CD4-positive, alpha-beta T cell treated with Interleukin-1 beta for 1 hour (primary cell): ENCODE measurements at places on chromosomes 1 and 21.
A peak's percentile ranks its signal among the peaks of the same experiment; 100 is the strongest.

DNA sequence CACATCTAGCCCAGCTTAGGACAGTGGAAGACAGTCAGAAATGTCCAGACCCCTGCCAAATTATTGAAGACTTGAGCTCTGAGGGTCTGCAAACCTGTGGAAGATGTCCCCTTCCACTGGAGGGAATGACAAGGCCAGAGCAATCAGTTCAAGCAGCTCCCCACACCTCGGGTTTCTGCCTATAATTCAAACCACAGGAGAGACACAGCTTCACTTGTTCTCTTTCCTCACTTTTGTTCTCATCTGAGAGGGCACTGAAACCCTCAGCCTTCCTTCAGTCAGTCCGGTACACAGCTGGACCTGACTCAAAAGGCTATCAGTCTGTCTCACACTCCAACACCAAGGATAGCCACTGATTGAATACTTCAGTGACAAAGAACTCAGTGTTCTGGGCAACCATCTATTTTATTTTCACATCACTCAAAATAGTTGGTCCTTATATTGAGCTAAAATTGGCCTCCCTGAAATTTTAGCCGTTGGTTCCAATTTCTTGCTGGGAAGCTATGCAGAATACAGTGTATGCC lies 70.1 kb downstream of the TENT5C start:
- no peak for DNase-seq

DNA sequence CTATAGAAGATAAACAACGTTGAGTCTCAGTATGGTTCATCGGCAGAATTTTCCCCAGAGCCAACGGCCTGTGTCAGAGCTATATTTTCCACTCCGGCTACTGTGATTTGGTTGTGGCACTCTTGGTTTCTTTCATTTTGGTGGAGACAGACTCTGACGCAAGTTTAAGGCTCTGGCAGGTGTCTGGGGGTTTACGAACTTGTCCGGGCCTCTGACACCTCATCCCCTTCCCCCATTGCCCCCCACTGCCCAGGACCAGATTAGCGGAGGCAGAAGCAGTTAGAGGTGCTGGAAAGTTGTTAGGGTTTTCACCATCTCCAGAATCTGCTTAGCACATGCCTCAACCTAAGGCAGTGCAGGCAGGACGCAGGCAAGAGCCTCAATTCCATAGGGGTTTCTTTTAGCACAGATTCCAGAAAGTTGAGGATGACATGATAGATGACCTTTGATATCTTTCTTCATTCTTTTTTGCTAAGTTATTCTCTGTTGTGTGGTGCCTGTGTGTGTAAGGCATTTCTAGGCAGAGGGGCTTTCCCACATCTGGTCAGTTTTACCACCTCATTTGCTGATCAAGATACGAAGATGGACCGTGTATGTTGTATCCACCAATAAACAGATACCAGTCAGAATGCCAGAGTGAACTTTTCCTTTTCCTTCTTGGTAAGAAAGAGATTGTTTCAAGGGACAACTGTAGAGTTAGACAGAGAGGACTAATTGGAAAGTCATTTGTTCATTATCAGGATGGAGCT lies 18.4 kb upstream of the IL10 start:
- no peak for DNase-seq

DNA sequence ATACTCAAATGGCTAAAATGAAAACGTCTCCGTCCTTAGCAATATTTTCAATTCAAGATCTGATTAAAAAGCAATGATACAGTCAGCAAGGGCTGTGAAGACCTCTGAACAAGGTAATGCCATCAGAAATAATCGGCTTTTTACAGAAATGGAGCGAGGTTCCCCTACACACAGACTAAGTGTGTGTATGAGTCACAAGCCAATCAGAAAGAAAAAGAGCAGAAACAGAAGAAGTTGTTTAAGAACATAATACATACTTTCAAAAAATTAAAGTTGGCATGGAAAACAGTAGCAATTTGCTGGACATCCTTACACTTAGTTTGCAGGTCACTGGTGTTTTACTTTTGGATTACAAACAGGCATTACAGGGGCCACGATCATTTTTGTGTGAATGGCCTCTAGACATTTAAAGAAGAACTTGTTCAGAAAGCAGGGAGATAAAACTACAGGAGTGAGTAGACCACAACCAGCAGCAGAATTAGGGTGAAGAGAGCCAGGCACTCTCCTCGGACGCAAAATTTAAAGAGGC lies 350.0 kb upstream of the RUNX1 start:
- no peak for DNase-seq

- peak; percentile 8 for DNase-seq
Observed at GRCh38 chr1:110605901-110606656, at the start of gene KCNA2. Gene KCNA2, minus strand, starts transcription at chr1:110606358. Its CDS starts 1,576 bp downstream, at chr1:110604782.

GRCh38 chr1:185488808-185489207 lies 171.8 kb upstream of the IVNS1ABP start:
- DNase-seq: no peak

GRCh38 chr1:64546013-64546412 lies 76.1 kb downstream of the CACHD1 start:
- DNase-seq: no peak

GRCh38 chr1:37448185-37448584 lies 26.2 kb upstream of the ZC3H12A start:
- DNase-seq: no peak

GRCh38 chr21:37626320-37626719 lies 259.7 kb downstream of the DYRK1A start:
- DNase-seq: no peak

DNA sequence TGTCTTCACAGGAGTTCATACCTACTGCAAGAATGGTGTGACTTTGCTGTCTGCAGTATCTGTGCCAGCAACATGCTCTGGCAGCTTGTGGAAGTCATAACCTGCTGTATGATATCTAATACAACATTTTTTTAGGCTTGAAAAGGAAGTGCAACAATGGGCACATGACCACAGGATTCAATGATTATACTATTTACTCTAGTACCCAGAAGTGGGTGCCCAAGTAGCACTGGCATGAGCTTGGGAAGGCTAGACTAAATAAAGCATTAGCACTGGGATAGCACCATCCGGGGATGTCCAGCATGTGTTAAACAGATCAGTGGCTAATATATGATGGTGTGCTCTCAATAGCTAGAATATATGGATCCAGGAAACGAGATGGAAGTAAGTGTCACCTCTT lies 98.6 kb upstream of the PDE4B start:
- no peak for DNase-seq

GRCh38 chr1:93672069-93672468 lies 9.6 kb downstream of the BCAR3 start:
- peak; percentile 31 for DNase-seq

DNA sequence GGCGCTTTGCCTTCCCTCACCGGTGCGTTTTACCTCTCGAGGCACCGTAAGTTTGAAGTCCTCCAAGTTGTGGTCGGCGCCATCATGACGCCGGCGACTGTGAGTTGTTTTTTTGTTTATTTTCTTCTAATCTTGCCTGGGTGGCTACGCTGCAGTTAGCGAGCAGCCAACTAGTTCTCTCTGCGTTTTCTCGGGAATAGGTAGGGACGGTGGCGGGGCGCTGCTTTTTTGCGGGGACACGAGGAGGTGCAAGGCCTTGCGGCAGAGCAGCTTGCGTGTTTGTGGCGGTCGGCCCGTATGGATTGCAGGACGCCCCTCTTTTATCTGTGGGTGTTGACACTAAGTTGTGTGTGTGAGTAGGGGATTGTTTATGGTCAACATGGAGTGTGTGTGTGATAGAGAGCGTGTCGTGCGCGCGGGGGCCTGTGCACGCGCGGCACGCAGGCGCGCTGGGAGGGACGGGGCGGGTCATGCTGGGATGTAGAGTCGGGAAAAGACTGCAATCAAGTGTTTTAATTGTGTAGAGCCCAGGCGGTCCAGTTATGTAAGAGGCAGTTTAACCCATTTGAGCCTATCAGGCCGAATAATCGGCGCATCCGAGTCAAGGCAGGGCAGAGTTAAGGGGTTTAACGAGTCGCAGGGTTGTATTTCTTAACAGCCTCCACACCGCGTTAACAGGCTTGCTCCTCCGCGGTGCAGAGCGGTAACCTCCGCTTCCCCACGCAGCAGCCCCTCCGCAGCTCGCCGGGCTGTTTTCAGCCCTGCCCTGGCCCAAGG lies 1.2 kb upstream of the NEGR1 start:
- DNase-seq: peak; percentile 40

DNA sequence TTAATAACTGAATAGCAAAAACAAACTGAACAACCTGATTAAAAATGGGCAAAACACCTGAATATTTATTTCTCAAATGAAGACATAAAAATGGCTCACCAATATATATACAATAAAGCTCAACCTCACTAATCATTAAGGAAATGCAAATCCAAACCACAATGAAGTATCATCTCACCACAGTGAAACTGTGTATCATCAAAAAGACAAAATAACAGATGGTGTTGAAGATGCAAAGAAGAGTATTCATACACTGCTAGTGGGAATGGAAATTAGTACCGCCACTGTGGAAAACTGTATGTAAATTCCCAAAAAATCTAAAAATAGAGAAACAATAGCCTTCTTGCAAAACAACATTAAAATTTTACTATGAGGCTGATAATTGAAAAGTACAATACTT lies 1660.1 kb upstream of the B3GALT2 start:
- DNase-seq: no peak

DNA sequence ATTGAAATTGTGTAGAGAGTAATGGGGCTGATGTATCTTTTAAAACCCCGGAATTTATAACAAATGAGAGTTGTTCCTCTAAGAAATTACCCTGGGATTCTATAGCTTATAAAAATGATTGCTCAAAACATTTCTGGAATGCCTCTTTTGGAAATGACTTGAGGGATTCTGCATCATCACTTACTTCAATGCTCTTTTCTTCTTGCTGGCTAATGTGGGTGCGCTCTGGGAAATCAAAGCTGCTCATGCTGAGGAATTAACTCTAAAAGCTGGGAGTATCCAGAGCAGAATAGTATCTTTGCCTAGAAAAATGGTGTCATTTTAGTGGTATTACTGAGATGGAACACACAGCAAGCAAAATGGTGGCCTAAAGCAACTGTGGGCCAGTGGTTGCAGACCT lies 23.0 kb upstream of the TBX15 start:
- no peak for DNase-seq

DNA sequence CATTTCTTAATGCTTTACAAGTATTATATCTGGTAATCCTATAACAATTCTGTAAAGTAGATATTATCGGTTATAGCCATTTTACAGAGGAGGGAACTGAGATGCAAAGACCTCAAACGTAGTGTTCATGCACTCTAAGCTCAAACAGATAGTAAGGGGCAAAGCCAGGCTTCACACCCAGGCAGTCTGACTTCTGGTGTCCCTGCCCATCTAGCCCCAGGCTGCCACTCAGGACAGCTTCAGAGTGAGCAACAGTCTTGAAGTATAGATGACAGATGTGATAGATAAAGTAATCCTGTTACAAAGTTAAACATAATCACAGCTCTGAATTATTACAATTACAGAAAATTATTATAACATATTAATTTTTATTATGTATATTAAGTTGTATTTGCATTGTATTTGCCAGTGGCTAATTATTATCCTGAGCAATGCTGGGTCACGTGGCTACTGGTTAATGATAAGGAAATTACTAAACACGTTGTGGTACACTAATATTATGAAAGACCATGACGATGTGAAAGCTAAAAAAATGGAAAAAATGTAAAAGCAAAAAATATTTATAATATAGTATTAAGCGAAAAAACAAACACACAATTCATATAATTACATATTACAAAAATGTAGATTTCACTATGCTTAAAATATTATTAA lies 6.1 kb upstream of the TRAF3IP3 start:
- no peak for DNase-seq

GRCh38 chr1:46137916-46138315 lies 5.5 kb upstream of the PIK3R3 start:
- no peak for DNase-seq
